ENCODE measurements at places on chromosomes 4 and X.

GRCh38 chr4:184171011-184171410 is 46.7 kb downstream of the ENPP6 start:
- DNase-seq, result no peak

- no peak for DNase-seq
Observed at GRCh38 chrX:40996886-40997530, 88.2 kb upstream of the USP9X start.

DNA sequence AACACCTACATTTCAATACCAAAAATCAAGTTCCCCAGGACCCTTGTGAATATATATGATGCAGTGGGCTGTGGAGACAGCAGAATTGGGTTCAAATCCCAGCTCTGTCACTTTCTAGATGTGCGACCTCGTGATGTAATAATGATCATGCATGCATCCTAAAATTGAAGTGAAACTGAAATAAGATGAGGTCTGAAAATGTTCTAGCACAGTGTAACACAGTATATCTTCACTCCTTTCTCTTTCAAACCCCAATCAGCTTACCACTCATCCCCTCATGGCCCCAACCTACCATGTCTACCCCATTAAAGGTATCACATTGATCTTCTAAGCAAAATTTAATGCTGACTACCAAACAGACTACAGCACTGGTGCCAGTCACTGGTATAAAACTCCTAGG is 69.9 kb upstream of the BRS3 start:
- no peak for DNase-seq

DNA sequence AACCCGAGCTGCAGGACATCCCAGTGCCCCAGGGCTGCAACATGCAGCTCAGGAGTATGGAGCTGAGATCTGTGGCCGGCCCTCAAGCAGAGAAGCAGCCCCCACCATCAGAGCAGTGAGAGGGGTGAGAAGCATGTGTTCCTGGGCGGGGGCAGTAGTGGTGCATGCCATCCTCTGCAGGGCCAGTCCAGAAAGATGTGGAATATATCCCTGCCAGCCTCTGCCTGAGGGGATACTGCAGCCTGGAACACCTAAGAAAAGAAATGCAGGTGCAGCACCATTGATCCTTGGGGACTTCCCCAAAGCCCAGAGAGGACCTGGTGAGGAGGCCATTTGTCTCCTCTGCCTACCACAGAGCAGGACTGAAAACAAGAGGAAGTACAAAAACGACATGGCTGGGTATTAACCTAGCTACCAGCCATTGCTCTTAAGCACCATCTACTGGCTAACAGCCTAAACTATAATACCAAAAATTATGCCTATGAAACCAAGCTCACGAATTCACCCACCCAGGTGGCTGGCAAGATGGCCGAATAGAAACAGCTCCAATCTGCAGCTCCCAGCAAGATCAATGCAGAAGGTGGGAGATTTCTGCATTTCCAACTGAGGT is 158.8 kb downstream of the ADGRA3 start:
- DNase-seq, result no peak

DNA sequence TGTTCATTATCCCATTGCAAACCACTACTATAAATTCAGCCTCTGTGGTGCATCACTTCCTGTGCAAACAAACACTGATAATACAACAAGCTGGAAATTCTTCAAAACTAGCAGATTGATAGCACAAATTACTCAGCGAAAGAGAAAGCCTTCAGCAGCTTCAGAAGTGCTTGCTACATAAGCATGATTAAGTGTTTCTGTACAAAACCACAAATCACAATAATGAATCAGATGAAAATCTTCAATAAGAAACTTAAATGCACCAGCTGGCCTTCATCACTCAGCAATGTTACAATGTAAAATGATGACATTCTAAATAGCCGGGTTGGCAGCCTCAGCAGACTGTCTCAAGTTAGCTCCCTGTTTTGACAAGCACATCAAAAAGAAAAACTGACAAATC is 262.2 kb downstream of the SPOCK3 start:
- DNase-seq, result no peak

- no peak for DNase-seq
Observed at GRCh38 chr4:1239950-1240307, 9.0 kb downstream of the CTBP1 start.

- no peak for DNase-seq
Observed at GRCh38 chr4:162847945-162848549, 318.6 kb downstream of the NAF1 start.

- no peak for DNase-seq
Observed at GRCh38 chr4:48774760-48775710, 5.0 kb downstream of the FRYL start.
